Stimulated activated CD4-positive, alpha-beta T cell treated with anti-CD3 and anti-CD28 coated beads, Interleukin-4, amount 100 ng/mL, for 1 hour (primary cell): ENCODE measurements at places on chromosomes 6 and 20.
A peak's percentile ranks its signal among the peaks of the same experiment; 100 is the strongest.

GRCh38 chr6:15267221-15267620, 21.4 kb downstream of the JARID2 start:
- DNase-seq, result no peak

DNA sequence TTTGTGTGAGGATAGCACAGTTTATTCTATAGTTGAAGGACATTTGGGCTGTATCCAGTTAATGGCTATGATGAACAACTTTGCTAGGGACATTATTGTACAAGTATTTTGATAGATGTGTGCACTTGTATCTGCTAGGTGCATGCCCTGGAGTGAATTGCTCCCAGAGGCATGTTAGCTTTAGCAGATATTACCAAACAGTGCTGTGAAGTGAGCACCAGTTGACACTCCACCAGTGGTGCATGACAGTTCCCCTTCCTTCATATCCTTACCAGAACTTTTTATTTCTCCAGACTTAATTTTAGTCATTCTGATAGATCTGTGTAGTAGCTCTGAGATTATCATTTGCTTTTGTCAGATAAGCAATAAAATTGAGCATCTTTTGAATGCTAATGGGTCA, 48.9 kb upstream of the ENPP5 start:
- no peak for DNase-seq

GRCh38 chr6:145278163-145278807, 457.0 kb downstream of the EPM2A start:
- no peak for DNase-seq

DNA sequence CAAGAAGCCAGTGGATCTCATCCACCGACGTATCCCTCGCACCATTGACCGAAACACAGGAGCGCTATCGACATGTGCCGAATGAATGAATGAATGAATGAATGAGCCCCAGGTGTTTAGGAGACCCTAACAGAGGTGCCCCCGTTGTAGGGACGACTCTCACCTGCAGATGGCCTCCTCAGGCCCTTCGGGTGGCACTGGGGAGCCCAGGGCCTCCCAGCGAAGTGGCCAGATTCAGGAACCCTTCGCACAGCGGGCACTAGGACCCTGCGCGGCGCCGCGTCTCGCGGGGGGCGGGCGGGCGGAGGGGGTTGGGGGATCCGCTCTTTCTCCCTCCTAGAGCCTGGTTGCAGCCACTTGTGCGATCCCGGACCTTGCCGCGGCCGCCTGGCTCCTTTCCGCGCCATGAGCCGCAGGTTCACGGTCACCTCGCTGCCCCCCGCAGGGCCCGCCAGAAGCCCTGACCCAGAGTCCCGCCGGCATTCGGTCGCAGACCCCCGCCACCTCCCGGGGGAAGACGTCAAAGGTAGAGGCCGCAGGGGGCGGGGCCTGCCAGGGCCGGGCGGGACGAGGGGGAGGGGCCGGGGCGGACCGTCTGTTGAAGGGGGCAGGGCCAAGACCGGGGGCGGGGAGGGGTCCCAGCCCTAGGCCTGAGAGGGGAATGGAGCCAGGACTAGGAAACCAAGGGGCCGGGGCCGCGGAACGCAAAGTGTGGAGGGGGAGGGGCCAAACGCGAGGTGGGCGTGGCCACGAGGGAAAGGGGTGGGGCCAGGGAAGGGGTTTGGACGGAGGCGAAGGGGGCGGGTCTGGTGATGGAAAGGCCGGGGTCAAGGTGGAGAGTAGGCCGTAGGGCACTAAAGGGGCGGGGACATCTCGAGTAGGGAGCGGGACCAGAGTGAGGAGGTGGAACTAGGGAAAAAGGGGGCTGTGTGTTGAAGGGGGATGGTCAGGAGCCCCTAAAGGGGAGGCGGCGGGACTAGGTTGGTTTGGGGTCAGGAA, 7.4 kb upstream of the SLC12A5 start:
- DNase-seq, result peak; percentile 53

- no peak for DNase-seq
Observed at GRCh38 chr20:3227506-3227905, 11.5 kb downstream of the SLC4A11 start.

GRCh38 chr6:65728879-65729479, 22.0 kb upstream of the EYS start:
- no peak for DNase-seq
